ENCODE measurements at places on chromosomes 6 and 20. TPM values are rescaled to one million over a fixed set of nuclear protein-coding genes. Genes with fewer than 3 reads are reported as not detected.
A peak's percentile ranks its signal among the peaks of the same experiment; 100 is the strongest.

Gene GPLD1
- 6.5 TPM for total RNA-seq

DNA sequence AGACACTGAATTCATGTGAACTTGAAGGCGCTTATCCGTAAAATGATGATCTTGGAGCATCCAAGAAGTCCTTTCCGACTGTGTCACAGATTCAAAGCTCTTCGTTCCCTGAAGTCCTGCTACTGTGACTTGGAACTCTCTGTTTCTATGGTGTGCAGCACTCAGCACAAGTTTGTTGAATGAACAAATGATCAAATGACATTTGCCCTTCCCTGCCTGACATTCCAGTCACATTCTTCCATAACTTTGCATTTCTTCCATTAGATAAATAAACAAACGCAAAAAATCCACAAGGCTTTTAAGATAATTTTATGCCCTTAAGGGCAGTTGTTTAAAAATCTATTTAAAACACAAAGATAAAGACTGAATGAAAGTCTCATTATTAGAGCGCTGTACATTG, 39.9 kb downstream of the SGK1 start:
- H3K4me3 ChIP-seq, result no peak overlapping the region
- H3K27me3 ChIP-seq, result no peaks in the 10 kb centered on the region
- H3K4me1 ChIP-seq, result no peaks in the 10 kb centered on the region
- H3K36me3 ChIP-seq, result no peaks in the 10 kb centered on the region
- H3K27ac ChIP-seq, result no peak overlapping the region

- H3K36me3 ChIP-seq, result no peaks in the 10 kb centered on the region
- H3K27me3 ChIP-seq, result no peaks in the 10 kb centered on the region
- H3K4me3 ChIP-seq, result peak overlapping the region; percentile 54
- H3K27ac ChIP-seq, result peak overlapping the region; percentile 99
- peaks cover 6% of the 10 kb centered on the region for H3K4me1 ChIP-seq
These were observed 108.2 kb downstream of the HFE start for GRCh38 chr6:26195376-26195923.

Gene LGSN
- total RNA-seq, result not detected

Gene HSPA1B
- total RNA-seq, result 40.3 TPM

DNA sequence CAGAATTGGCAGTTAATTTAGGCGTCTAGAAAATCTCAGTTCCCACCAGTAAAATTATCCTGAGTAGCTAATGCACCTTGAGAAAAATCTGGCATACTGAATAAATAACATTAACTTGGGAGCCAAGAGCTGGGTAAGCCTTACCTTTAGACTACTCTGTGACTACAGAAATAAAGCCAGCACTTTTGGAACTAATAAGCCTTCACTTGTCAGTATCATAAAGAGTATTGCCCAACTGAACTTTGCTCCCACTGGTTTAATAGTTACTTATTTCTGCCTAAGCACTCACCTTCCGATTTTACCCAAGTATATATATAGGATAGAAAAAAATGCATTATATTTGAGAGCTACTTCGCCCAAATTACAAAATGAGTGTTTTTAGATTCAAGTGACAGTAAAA, 10.7 kb downstream of the FAM8A1 start:
- no peak for DNase-seq
- no peak overlapping the region for H3K4me3 ChIP-seq
- H3K36me3 ChIP-seq, result no peaks in the 10 kb centered on the region

Gene GRM1
- not detected for total RNA-seq

Gene PCMTD2
- total RNA-seq, result 162 TPM

GRCh38 chr6:96823743-96824142, 13.5 kb downstream of the GPR63 start:
- H3K4me3 ChIP-seq, result no peak overlapping the region
- H3K27ac ChIP-seq, result no peak overlapping the region
- DNase-seq, result no peak
- H3K27me3 ChIP-seq, result no peaks in the 10 kb centered on the region
- no peaks in the 10 kb centered on the region for H3K36me3 ChIP-seq

GRCh38 chr6:39669207-39669972, 55.8 kb downstream of the KIF6 start:
- H3K27me3 ChIP-seq, result no peaks in the 10 kb centered on the region
- H3K4me1 ChIP-seq, result no peaks in the 10 kb centered on the region
- no peaks in the 10 kb centered on the region for H3K36me3 ChIP-seq
- no peak overlapping the region for H3K4me3 ChIP-seq
- no peak for DNase-seq
- no peak overlapping the region for H3K27ac ChIP-seq

- no peaks in the 10 kb centered on the region for H3K27me3 ChIP-seq
- no peak overlapping the region for H3K4me3 ChIP-seq
- no peaks in the 10 kb centered on the region for H3K36me3 ChIP-seq
- peaks cover 18% of the 10 kb centered on the region for H3K4me1 ChIP-seq
These were observed 140.9 kb downstream of the JARID2 start for GRCh38 chr6:15386756-15387112.

Gene STMND1
- not detected for total RNA-seq

- H3K36me3 ChIP-seq, result no peaks in the 10 kb centered on the region
- no peaks in the 10 kb centered on the region for H3K4me1 ChIP-seq
- no peak overlapping the region for H3K27ac ChIP-seq
- no peak for DNase-seq
These were observed 32.3 kb upstream of the CITED2 start for GRCh38 chr6:139406577-139407343.
